ENCODE measurements at places on chromosomes 2 and 18. TPM values are rescaled to one million over a fixed set of nuclear protein-coding genes. Genes with fewer than 3 reads are reported as not detected.

The SULT1C2 gene
- 4.3 TPM for total RNA-seq

The SERPINB2 gene
- 1.9 TPM for total RNA-seq

The RAD51AP2 gene
- total RNA-seq, result not detected

The RAMP1 gene
- total RNA-seq, result 4.0 TPM

The TTLL4 gene
- 37.0 TPM for total RNA-seq

The GPR55 gene
- not detected for total RNA-seq

The CD207 gene
- total RNA-seq, result not detected

The NPAS2 gene
- total RNA-seq, result 11.0 TPM

The LYPD6 gene
- 7.9 TPM for total RNA-seq

The SERPINB10 gene
- total RNA-seq, result 0.98 TPM

The AP1S3 gene
- 28.8 TPM for total RNA-seq

DNA sequence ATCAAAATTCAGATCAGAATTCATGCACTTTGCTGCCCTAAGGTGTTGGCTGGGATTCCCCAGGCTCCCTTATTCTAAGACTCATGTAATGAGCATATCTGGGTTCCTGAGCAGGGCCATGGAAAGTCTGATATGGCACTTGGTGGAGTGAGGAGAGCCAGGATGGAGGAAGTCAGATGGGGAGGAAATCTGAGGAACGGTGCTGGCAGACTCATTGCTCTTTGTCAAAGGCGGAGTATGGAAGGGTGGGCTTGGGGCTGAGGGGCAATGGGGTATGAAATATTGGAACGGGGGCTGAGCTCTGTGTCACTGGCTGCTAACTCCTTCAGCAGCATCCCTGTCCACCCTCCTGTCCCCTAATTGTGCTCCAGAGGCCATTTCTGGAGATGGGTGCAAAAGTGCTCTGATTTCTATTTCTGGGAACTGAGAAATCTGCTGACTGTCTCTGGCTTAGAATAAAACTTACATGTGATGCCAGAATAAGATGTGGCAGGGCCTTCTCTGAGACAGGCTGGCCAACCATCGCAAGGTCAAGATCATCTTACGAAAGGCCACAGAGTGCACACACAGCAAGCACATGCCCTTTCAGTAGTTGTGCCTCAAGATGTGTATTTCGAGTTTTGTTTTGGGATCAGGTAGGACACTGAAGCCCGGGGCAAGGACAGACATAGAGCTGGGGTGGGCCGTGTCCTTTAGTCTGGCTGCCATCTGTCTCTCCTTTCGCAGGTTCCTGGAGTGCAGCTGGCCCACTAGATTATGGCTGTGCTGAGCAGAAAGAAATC is 480.0 kb upstream of the HS6ST1 start:
- DNase-seq, result no peak

DNA sequence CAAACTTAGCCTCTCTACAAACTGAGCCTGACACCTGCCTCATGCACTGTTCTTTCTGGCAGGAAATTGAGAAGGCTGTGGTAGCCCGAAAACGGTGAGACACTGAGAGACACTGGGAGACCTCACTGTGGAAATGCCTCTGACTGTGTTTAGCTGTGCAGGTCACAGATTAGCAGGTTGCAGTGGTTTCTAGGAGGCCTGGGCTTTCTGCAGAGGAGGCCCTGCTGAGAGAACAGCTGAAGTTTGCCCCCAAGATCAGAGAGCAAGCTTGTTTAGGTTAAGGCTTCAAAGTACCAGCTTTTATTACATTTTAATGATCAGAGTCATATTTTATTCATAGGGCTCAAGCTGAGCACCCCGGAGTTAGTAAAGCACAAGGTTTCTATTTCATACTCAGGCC is 68.7 kb upstream of the LYPD6 start:
- DNase-seq, result no peak

DNA sequence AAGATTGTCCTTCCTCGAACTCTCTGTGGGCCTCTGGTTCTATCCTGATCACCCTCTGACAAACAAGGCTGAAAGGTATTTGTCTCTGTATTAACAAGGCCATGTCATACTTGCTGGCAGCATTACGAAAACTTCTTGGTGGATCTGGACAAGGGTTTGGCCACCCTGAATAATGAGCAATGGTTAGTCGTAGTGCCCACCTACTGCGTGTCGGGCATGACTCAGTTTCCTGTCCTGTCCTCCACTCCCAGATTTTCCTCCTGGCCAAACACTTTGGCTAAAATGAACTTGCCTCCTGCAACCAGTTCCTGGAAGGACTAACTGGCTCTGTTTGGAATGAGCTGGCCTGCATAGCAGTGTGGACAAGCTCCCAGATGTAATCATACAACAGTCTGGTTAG is 198.5 kb upstream of the SMIM21 start:
- DNase-seq, result no peak

DNA sequence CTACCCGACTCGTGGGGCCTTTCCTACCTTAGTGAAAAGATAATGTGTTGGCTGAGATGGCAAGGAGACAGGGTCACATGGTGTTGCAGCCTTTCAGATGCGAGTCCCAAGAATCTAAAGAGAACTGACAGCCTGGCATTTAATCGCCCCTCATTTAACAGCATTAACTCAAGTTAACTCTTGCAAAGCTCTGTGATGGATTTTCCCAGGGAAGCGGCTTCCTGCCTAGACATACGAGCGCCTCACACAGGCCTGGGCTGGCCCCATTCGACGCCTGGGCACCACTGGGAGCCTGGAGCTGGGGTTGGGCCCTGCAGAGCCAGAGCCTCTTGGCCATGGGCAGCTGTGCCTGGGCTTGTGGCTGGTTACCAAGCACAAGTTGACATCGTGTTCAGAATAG is 140.8 kb downstream of the SEPTIN10 start:
- DNase-seq, result no peak

DNA sequence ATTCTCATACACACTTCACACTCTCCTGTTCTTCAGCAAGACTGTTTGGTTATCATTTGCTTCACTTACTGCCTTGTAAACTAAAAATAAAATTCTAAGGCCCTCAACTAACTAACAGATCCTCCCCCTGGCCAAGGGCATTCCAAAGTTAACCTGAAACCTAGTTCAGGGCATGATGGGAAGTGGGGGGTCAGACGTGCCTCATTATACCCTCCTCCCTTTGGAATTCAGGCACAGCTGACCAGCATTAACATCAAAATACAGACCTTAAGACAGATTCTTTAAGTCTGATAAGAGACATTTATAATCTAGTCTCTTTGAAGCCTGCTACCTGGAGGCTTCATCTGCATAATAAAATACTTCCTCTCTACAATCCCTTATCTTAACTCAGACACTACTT is 221.0 kb downstream of the NOL4 start:
- DNase-seq, result no peak

GRCh38 chr2:65064728-65065552 is 8.7 kb downstream of the CEP68 start:
- DNase-seq, result no peak

GRCh38 chr2:127193967-127194280 is 26.2 kb downstream of the CYP27C1 start:
- peak; percentile 9 for DNase-seq

DNA sequence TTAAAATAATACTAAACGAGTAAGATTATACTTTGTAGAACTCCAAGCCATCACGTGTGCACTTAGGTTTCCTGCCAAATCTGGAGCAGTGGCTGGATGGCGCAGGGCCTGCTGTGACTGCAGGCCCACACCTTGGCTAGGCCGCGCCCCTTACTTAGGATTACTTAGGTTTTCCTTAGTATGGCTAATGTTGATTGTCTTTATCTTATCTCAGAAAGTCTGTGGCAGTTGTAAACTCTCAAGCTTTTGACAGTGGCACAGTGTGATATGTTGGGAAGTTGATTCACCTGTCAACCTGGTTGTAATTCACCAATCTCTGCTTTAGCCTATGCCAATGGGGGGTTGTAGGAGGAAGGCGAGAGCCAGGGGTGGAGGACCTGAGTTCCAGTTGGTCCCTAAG is 208.4 kb downstream of the ZNF407 start:
- no peak for DNase-seq

DNA sequence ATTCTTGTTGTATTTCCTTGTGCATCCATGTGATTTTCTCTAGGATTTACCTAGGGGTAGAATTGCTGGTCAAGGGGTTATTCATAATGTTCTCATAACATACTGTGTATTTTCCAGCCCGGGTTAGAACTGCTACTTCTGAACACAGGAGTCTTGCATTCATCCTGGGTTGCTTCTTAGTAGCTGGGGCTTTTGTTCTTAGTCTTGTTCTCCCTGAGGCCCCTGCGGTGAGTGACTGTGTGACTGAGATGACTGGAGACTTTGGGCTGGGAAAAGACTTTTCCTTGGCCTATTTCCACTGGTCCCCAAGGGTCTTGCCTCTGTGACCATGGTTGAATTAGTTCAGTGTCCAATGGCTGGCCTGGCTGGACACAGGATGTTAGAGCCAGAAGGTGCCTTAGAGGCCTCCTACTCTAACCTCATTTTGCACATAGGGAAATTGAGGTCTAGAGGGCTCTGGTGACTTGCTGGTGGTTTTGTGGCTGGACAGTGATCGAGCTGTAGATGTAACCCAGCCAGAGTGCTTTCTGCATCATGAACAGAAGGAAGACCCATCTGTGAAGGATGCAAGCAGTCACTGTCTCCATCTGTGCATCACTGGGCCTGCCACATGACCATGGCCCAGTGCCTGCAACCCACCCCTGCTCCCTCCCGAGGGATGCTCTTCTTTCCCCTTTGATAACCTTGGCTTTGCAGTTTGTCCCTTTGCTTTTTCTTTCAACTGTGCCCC is 233.3 kb downstream of the FHOD3 start:
- DNase-seq, result no peak

DNA sequence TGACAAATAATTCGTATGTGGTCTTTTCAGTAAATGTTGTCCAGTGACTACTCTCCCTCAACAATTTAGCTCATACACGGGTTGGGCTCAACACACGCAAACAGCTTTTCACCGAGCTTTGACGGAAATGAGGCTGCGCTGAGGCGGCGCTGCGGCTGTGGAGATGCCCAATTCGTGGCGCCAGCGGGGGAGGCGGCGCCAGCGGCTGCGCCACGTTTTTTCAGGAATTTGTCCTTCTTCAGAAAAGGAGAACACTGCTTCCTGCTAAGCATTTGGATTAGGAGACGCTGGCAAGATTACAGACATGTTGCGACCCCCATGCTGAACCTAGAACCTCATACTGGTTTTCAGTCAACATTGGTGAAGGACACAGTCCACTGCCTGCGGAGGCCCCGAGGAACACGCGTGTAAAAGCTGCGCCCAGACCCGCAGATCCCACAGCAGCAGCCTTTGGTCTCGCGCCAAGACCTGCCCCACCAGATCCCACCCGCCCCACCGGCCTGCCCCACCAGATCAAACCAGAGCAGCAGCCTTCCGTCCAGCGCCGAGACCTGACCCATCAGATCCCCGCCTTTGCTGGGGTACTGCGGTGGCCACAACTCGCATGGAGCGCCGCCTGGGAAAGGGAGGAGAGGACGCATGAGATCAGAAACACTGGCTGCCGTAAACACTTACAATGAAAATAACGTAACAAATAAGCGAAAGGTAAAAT is 173.8 kb downstream of the TMEM18 start:
- no peak for DNase-seq

DNA sequence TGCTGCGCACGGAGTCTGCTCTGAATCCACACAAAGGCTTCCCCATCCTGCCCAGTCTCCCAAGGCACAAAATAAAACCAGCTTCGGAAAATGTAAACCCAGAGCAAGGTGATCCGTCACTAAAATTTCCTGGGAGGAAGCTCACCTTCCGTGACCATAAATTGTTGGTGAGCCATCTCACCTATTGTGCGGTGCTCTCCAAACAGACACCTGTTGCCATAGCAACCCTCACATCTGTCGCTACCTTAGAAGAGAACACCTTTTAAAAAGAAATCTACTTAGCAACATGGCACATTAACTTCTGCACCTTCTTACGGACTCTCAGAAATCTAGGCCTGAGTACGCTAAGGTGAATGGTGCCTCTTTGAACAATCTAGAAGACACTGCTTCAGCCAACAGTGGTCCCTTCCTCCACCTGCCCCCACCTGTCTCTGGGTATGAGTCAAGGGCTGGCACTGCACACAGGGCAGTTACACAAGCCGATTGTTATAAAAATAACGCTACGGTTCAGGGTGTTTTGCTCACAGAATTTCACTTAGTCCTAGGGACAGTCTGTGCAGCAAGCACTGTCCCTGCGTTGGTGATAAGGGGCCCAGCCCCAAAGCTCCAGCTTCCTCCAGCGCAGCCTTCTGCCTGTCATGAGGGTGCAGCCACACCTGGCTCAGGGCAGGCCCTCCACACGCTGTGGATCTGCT is 114.9 kb upstream of the ID2 start:
- DNase-seq, result no peak

- DNase-seq, result no peak
Measured at GRCh38 chr18:65990174-65990690, 239.4 kb downstream of the CDH7 start.

DNA sequence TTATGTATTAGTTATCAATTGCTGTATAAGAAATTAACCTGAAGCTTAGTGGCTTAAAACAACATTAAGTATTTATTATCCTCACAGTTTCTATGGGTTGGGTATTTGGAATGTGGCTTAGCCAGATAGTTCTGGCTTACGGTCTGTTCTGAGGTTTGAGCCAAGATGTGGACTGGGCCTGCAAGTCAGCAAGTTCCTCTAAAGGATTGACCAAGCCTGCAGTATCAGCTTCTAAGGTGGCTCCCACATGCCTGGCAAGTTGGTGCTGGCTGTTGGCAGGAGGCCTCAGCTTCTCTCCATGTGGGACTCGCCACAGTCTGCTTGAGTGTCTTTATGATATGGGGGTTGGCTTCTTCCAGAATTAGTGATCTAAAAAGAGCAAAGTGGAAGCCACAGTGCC is 45.0 kb upstream of the TCF4 start:
- no peak for DNase-seq

DNA sequence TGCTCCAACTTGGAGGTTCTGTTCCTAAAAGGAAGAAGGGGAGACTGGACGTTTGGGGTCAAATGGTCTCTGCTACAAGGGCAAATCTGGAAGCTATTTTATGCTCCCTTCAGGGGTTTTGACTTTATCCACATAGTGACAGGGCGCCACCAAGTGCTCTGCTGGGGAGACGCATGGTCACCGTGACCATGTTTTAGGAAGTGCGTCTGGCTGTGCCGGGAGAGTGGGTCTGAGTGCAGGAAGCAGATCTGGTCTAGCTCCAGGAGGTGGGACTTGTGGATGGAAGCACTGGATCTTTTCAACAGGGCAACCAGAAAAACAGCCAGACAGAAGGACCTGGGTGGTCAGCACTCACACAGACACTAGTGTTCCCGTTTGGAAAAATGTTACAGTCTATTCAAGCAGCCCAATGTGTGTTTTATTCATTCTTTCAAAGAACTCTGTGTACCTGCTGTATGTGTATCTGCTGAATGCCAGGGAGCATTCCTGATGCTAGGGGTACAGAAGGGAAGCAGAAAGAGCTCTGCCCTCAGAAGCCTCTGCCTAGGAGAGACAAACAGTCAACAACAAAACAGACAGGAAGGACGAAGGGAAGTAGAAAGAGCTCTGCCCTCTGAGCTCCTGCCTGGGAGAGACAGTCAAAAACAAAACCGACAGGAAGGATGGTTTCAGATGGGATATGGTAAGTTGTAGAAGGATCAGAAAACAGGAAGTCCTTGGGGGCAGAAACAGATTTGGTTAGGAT is 14.3 kb downstream of the IMPA2 start:
- DNase-seq, result no peak

- no peak for DNase-seq
Measured at GRCh38 chr18:41391616-41392595, 563.1 kb upstream of the PIK3C3 start.

Measured in epithelial cell of proximal tubule (primary cell).